Right atrium auricular region (tissue), 2 donors: ENCODE measurements at places on chromosomes 5 and 9. TPM values are rescaled to one million over a fixed set of nuclear protein-coding genes. Genes with fewer than 3 reads are reported as not detected.

DNA sequence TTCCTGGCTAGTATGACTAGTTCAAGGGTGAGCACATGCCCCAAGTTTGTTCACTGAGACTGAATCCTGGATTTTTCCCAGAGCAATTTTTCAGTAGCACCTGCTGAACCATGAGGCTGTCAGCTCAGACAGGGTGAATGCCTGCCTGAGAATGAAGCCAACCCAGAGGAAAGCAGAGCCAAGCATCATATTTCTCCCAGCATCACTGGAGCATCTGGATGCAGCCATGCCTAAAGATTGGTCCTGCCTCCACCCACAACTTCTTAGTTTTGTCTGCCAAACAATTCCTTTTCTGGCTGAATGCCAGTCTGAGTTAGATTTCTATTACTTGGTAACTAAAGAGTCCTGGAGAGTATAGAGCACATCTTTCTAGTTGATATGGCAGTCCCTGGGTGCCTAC lies 343.6 kb downstream of the CSNK1G3 start:
- no peaks in the 10 kb centered on the region for H3K36me3 ChIP-seq
- no peak overlapping the region for H3K4me3 ChIP-seq
- H3K27ac ChIP-seq: no peak overlapping the region
- DNase-seq: no peak
- H3K4me1 ChIP-seq: no peaks in the 10 kb centered on the region

- H3K4me1 ChIP-seq: no peaks in the 10 kb centered on the region
- H3K27me3 ChIP-seq: no peaks in the 10 kb centered on the region
- H3K36me3 ChIP-seq: no peaks in the 10 kb centered on the region
- peak overlapping the region; percentile 42 for H3K4me3 ChIP-seq
Observed at GRCh38 chr9:88076286-88077070, 61.8 kb downstream of the SPATA31C2 start.

Gene SPINK4
- total RNA-seq: not detected

DNA sequence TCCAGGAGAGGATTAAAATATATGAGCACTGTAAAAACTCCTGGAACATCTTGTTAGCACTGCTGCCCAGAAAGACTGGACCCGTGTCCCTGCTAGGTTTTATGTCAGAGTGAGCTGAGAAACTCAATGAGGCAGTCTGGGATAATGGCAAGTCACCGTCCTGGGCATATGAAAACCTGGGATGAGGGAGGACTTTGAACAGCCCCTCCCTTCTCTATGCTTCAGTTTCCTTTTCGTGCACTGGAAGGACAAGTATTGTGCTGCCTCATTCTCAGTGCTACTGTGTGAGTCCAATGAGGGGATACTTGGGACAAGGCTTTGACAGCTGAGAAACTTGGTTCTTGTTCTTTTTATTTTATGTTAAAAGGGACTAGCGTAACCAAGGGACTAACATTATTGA lies 143.0 kb upstream of the SHB start:
- no peaks in the 10 kb centered on the region for H3K4me1 ChIP-seq
- no peak for DNase-seq
- no peak overlapping the region for H3K4me3 ChIP-seq
- H3K27ac ChIP-seq: no peak overlapping the region

GRCh38 chr5:154047324-154047723 lies 8.6 kb downstream of the MFAP3 start:
- H3K27ac ChIP-seq: no peak overlapping the region
- H3K4me1 ChIP-seq: no peaks in the 10 kb centered on the region
- H3K4me3 ChIP-seq: no peak overlapping the region
- DNase-seq: no peak

GRCh38 chr5:67361932-67362729 lies 165.5 kb upstream of the CD180 start:
- H3K36me3 ChIP-seq: no peaks in the 10 kb centered on the region
- H3K27me3 ChIP-seq: no peaks in the 10 kb centered on the region

Gene SPATA31A3
- total RNA-seq: not detected

- no peaks in the 10 kb centered on the region for H3K27me3 ChIP-seq
- H3K36me3 ChIP-seq: no peaks in the 10 kb centered on the region
- no peak overlapping the region for H3K4me3 ChIP-seq
- peaks cover 20% of the 10 kb centered on the region for H3K4me1 ChIP-seq
Observed at GRCh38 chr5:56360816-56361215, 127.7 kb upstream of the ANKRD55 start.

Gene STX17
- total RNA-seq: 18.8 TPM

DNA sequence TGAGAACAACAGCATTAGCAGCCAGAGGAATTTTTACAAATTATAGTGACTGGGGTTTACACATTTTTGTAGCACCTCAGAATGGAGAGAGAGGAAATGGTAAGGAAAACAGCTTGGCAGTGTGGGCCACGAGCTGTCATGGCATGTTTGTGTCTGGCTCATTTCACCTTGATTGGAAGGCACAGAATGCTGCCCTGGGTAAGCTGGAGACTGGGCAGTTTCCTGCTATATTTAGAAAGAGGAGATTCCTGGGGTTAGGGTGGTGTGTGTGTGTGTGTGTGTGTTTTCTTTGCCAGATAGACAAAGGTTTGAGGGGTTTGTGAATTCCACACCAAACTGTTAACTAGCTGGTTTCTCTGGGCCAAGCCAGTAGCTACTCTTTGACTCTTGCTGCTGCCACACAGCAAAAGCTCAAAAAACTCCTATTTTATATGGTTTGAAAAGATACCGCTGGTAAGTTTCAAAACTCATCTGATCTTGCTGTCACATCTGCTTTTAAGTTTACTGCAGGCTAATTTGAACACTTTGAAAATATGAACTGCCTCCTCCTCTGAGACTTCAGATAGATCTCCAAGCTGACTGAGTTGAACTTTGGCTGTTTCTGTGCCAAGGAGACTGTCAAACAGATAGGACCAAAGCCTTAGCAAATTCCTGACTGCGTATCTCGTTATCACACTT lies 9.1 kb downstream of the ARHGAP26 start:
- no peak overlapping the region for H3K4me3 ChIP-seq
- no peak for DNase-seq
- no peaks in the 10 kb centered on the region for H3K4me1 ChIP-seq
- H3K27ac ChIP-seq: peak overlapping the region; percentile 80
- no peaks in the 10 kb centered on the region for H3K27me3 ChIP-seq
- H3K36me3 ChIP-seq: no peaks in the 10 kb centered on the region

DNA sequence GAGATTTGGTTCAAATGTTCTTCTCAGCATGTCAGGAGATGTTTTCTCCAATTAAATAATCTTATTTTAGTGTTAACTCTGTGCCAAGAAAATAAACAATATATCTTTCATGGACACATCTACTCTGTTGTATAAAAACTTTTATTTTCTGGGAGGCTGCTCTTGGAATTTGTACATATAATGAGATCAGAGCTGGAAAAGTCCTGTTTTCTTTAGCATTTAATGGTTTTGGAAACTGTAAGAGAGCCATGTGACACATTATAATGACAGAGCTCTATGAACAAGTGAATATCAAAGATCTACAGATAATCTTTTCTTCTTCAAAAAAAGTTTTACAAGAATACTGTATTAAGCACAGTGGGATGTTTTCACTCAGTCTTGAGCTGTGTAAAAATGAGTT lies 48.8 kb downstream of the FOXD1 start:
- H3K4me3 ChIP-seq: no peak overlapping the region
- H3K4me1 ChIP-seq: no peaks in the 10 kb centered on the region
- no peaks in the 10 kb centered on the region for H3K36me3 ChIP-seq
- H3K27ac ChIP-seq: no peak overlapping the region
- no peaks in the 10 kb centered on the region for H3K27me3 ChIP-seq

GRCh38 chr5:103808464-103809106 lies 246.0 kb upstream of the NUDT12 start:
- no peaks in the 10 kb centered on the region for H3K36me3 ChIP-seq
- no peak overlapping the region for H3K27ac ChIP-seq
- no peak overlapping the region for H3K4me3 ChIP-seq

DNA sequence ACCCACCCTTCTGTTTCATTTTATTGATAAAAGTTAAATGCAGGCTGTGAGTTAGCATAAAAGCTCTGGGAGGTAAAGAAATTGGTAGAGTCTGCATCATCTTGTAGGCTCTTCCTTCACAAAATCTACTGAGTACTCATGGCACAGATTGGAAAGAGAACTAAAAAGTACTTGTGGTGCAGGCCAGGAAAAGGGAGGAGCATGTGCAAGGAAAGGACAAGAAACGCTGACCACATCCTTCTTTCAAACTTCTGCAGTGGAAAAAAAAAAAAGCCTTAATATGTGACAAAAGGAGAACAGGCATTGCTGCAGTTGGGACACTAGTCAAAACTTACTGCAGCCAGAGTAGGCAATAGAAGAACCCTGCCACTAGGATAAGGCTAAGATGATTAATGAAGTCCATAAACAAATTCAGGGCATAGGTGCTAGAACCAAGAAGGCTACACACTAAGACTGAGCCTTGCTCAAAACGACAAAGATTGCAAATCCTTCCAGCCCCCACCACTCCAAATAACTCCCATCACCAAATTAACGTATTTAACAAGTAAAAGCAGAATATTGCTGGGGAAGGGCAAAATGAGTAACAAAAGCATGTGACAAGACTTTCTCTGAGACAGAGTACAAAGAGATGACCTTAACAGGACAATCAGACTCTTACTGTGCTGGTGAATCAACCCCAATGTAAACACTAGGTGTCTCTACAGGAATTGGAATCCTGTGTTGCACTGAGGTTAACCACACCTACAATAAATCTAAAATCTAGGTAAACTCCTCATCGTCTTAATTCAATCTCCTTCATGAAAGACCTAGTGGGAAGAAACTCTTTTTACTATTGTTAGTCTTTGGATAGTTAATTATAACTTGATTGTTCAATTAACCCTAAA lies 1024.8 kb downstream of the TLE1 start:
- no peak overlapping the region for H3K27ac ChIP-seq
- no peaks in the 10 kb centered on the region for H3K4me1 ChIP-seq
- no peak overlapping the region for H3K4me3 ChIP-seq
- H3K27me3 ChIP-seq: no peaks in the 10 kb centered on the region
- H3K36me3 ChIP-seq: no peaks in the 10 kb centered on the region

- H3K27me3 ChIP-seq: no peaks in the 10 kb centered on the region
- H3K4me1 ChIP-seq: peaks cover 10% of the 10 kb centered on the region
- peaks cover 9% of the 10 kb centered on the region for H3K36me3 ChIP-seq
- DNase-seq: no peak
- no peak overlapping the region for H3K4me3 ChIP-seq
- H3K27ac ChIP-seq: no peak overlapping the region
Observed at GRCh38 chr5:14327624-14328023, 184.5 kb downstream of the TRIO start.

GRCh38 chr9:117825609-117826347 lies 121.6 kb downstream of the TLR4 start:
- no peaks in the 10 kb centered on the region for H3K36me3 ChIP-seq
- no peak overlapping the region for H3K27ac ChIP-seq
- DNase-seq: no peak
- no peaks in the 10 kb centered on the region for H3K4me1 ChIP-seq

DNA sequence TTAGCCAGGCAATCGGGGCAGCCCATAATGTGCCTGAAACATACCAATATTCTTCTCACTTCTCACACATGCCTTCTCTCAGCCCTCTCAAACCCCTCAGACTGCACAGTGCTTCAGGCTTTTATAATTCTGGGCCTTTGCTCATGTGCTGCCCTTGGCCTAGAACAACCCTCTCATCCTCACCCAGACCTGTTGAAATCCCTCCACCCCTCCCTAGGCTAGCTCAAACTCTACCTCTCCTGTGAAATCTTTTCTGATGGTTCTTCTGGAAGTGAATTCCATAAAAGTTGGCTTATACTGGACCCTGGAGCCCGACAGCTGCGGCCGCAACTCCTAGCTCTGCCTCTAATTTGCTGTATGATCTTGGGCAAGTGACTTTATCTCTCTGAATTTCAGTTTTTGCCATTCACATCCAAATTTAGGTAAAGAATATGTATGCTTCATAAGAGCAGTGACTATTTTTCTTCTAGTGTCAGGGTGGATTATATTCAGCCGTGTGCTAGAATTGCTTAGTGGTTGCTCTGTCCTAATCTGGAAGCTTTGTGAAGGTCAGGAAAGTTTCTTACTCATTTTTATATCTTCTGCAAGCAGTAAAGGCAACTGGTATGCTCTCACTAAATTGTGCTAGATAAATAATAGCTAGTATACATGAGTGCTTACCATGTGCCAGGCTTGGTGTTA lies 221.4 kb downstream of the MAPKAP1 start:
- no peaks in the 10 kb centered on the region for H3K36me3 ChIP-seq
- peak overlapping the region; percentile 79 for H3K27ac ChIP-seq
- peaks cover 31% of the 10 kb centered on the region for H3K4me1 ChIP-seq
- DNase-seq: no peak

- no peak overlapping the region for H3K4me3 ChIP-seq
- H3K36me3 ChIP-seq: no peaks in the 10 kb centered on the region
- DNase-seq: no peak
- H3K27ac ChIP-seq: no peak overlapping the region
- no peaks in the 10 kb centered on the region for H3K27me3 ChIP-seq
Observed at GRCh38 chr9:95815961-95816360, 59.5 kb upstream of the ERCC6L2 start.

- no peaks in the 10 kb centered on the region for H3K36me3 ChIP-seq
- H3K27ac ChIP-seq: no peak overlapping the region
Observed at GRCh38 chr9:77554586-77555105, 93.5 kb downstream of the GNA14 start.

Gene C9
- not detected for total RNA-seq

Gene SLC6A3
- not detected for total RNA-seq

DNA sequence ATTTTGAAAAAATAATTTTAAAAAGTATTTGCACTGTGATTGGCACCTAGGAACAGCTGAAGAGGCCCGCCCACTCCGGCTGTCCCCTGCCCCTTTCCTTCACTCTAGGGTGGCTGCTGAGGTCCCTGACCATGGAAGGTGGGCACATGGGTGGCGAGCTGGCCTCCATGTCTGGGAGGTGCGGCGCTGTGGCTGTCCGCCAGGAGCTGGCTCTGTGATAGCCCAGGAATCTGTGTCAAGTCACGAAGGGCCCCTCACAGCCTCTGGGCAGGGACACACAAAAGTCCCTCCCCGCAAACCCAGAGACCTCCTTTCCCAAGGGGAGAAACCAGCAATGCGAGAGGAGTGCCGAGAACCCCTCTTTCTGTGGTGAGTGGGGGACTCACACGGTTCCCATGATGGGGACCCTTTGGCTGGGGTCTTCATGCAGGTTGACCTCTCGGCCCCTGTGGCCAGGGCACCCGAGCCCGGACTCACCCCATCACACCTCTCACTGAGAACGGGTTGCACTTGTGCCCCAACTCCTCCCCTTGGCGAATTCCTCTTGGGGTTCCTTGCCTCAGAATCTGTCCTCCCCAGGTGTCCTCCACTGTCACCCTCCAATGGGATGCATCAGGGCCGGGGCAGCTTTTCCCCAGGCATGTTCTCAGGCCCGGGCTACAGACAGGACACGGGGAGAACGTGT lies 168.0 kb downstream of the GAPVD1 start:
- DNase-seq: no peak
- H3K36me3 ChIP-seq: no peaks in the 10 kb centered on the region
- no peaks in the 10 kb centered on the region for H3K4me1 ChIP-seq
- no peak overlapping the region for H3K27ac ChIP-seq

- H3K36me3 ChIP-seq: no peaks in the 10 kb centered on the region
- no peak for DNase-seq
- H3K27me3 ChIP-seq: no peaks in the 10 kb centered on the region
- H3K4me1 ChIP-seq: no peaks in the 10 kb centered on the region
- no peak overlapping the region for H3K4me3 ChIP-seq
Observed at GRCh38 chr9:72615931-72616330, 94.5 kb downstream of the TMC1 start.

- no peak overlapping the region for H3K4me3 ChIP-seq
- H3K27ac ChIP-seq: no peak overlapping the region
- no peaks in the 10 kb centered on the region for H3K36me3 ChIP-seq
- no peaks in the 10 kb centered on the region for H3K4me1 ChIP-seq
- DNase-seq: no peak
- no peaks in the 10 kb centered on the region for H3K27me3 ChIP-seq
Observed at GRCh38 chr5:153883854-153884611, 154.7 kb downstream of the FAM114A2 start.

Gene LOX
- 11.6 TPM for total RNA-seq
